NCI-H510A (cell line): ENCODE measurements at places on chromosomes 2 and 18.

DNA sequence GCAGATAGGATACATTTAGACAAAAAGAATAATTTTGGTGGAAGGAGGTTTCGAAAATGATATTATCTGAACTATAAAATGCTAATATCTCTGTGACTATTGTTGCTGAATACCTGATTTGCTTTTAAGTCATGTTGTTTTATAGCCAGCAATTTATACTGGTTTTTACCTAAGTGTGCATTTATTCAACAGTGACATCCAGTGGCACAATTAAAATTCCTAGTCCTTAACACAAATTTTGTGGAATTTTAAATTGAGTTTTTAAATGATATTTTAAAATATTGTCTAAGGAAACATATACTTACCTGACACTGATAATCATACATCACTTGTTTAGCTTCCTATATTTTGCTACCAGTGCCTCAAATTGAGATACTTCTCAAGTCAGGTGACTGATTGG lies 144.8 kb downstream of the ARHGAP28 start:
- no peak for DNase-seq

DNA sequence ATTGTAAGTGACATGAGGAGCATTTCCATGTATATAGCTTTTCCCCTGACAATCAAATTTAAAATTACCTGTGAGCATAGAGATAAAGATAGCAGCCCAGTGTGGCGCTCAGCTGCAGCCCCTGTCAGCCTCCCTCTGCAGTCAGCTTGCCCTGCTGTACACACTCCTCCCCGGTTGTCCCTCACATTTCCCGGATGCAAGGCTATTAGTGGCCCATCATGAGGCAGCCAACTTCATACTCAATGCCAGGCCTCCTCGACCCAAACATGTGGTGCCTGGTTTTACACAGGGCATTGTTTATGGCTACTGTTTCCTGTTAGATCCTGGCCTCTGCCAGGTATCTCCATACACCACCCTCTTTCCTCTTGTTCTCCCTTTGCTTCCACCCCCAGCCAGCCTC lies 116.1 kb upstream of the SH3BP4 start:
- DNase-seq = no peak

DNA sequence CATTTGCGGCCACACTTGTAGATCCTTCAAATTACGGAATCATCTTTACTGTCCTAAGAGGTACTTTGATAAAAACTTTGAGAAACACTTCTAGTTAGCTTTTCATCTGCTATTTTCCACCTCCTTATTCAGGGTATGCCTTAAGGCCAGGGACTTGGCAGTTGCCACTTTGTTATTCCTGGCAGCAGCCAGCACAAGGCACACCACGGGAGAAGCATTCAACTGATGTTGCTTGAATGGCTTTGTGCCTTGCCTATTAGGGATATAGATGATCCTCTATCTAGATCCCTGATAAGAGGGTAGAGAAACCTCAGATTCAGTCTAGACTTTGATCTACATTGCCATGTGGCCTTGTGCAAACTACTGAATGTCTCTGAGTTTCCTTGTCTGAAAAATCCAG lies 70.3 kb upstream of the EPHA4 start:
- no peak for DNase-seq

DNA sequence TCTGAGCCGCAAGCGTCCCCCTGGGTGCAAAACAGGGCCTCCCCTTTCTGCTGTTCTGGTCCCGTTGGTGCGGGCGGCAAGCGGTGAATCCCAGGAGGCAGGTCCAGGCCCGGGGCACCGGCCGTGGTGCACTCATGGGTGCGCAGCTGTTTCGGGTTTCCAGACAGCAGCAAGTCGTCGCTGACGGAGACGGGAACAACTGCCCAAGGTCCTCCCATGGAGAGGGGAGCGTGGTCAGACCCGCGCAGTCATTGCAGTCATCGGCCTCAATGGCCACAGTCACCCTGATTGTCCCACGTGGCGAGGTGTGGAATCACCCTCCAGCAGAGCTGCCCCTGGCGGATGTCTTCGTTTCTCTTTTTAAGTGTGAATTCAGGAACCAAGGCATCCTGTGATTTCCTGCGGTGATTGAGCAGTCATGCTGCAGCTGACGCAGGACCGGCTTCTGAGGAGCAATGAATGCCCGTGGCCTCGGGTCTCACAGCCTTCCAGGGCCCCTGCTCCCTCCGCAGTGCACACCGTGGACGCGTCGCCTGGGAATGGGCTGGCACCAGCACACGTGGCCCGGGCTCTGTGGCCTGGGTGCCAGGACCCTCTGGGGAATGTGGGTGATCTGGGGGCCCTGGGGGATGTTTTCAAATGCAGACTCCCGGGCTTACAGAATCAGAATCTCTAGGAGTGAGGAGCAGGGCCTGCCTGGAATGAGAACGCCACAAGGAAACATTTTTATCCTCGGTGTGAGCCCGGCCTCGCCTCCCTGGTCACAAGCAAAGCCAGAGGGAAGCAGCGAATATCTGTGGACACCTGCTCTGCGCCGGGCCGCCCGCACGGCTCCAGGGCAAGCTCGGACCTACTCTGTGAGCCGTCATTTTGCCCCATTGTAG lies 244.2 kb upstream of the SALL3 start:
- no peak for DNase-seq

- no peak for DNase-seq
These were observed 354.1 kb downstream of the HRH4 start for GRCh38 chr18:24814521-24814920.

- DNase-seq = no peak
These were observed 6.4 kb downstream of the RTN4 start for GRCh38 chr2:55043841-55044240.
